Iris pigment epithelial cell (primary cell): ENCODE measurements at places on chromosomes 5 and 9.

- DNase-seq, result no peak
Observed at GRCh38 chr5:3216386-3216785, 379.2 kb upstream of the IRX1 start.

DNA sequence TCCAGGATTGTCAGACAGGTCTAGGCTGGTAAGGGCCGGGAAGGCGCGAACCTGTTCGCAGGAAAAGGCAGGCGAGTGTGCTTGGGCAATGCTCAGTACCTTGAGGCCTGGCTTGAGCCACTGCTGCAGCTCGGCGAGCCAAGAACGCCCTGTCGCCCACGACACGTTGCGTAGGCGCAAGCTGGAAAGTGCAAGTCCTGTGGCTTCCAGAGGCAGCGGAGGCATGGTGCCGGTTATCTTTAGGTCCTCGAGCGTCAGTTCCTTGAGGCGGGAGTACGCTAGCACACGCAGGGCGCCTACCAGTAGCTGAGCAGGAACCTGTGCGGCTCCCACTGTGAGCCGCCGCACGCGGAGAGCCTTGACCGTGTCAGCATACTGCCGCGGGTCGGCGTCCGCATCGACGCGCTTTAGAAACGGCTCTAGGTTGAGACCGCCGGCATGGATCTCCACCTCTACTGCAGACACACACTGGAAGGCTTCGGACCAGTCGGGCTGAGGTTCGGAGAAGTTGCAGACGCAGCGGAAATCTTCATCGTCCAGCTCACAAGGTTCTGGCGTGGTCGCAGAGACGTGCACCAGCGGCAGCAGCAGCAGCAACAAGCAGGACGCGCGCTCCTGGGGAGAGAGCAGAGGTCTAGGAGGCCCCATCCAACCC lies 482 bp downstream of the CD14 start:
- DNase-seq, result peak; percentile 59

DNA sequence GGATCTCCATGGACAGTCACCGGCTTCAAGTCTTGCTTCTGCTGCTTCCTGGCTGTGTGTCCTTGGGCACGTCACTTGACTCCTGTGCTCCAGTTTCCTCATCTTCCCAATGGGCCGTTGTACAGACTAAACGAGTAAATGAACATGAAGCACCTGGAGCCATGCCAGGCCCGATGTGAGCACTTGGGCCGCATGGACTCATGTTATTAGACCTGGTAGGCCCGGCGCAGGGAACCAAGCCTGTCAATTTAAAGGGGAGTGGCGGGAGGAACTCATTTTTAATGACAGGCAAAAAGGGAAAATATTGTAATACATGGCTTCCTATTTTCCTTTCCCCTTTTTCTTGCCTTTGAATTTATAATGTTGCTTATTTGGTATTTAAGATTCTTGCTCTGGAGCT lies 47.5 kb downstream of the TENT4A start:
- DNase-seq, result no peak

GRCh38 chr9:19372567-19372966 lies 7.5 kb downstream of the RPS6 start:
- DNase-seq, result no peak

GRCh38 chr9:120875195-120875565 lies 1.8 kb downstream of the PHF19 start:
- DNase-seq, result no peak

- DNase-seq, result no peak
Observed at GRCh38 chr5:2369178-2369577, 382.3 kb downstream of the IRX2 start.

GRCh38 chr9:88106492-88106891 lies 31.8 kb downstream of the SPATA31C2 start:
- peak; percentile 40 for DNase-seq

GRCh38 chr5:62305358-62305714 lies 670 bp upstream of the KIF2A start:
- DNase-seq, result no peak

GRCh38 chr5:111855356-111855755 lies 98.4 kb upstream of the NREP start:
- no peak for DNase-seq

DNA sequence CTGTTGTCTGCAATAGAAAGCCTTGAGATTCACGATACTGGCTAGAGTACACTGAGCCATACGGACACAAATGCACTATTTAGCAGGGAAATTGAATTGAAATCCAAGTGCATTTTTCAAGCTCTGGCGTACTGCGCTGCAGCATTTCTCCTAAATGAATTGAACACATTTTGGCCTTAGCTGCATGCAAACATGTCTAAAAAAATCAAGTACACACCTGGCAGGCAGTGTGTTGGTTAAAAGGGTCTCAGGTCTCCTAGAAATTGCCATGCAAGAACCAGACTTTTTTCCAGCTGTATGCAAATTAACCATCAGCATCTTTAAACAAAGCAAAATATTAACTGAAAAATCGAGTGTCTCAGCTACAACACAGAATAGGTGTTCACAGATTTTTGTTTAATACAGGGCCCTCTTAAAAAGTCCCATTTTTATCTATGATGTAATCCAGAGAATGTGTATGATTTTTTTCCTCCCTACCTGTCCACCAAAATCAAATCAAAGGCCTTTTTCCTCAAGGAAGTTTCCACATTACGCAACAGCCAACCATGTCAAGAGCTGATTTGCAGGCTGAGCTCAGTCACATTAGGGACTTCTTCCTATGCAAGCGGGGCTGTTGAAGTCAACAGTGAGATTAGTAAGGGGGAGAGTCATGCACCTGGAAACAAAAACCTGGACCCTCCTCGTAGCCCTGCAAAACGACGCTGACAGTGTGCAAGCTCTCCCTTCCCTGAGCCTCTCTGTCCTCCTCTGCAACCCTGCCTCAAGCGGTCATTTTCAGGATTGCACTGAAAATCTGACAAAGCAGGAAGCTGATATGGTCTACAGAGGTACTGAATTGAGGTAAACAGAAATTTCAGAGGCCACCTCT lies 14.1 kb upstream of the SFXN1 start:
- DNase-seq, result peak; percentile 58

GRCh38 chr9:34114436-34114835 lies 12.1 kb downstream of the DCAF12 start:
- no peak for DNase-seq

DNA sequence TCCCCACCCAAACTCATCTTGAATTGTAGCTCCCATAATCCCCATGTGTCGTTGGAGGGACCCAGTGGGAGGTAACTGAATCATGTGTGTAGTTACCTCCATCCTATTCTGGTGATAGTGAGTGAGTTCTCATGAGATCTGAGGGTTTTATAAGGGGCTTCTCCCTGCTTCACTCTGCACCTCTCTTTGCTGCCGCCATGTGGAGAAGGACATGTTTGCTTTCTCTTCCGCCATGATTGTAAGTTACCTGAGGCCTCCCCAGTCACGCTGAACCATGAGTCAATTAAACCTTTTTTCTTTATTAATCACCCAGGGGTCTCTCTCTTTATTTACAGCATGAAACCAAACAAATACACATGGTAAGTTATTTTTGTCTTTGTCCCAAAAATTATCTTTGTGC lies 726.1 kb downstream of the CDH18 start:
- DNase-seq, result no peak

GRCh38 chr5:175590471-175590881 lies 67.4 kb upstream of the HRH2 start:
- peak; percentile 22 for DNase-seq

DNA sequence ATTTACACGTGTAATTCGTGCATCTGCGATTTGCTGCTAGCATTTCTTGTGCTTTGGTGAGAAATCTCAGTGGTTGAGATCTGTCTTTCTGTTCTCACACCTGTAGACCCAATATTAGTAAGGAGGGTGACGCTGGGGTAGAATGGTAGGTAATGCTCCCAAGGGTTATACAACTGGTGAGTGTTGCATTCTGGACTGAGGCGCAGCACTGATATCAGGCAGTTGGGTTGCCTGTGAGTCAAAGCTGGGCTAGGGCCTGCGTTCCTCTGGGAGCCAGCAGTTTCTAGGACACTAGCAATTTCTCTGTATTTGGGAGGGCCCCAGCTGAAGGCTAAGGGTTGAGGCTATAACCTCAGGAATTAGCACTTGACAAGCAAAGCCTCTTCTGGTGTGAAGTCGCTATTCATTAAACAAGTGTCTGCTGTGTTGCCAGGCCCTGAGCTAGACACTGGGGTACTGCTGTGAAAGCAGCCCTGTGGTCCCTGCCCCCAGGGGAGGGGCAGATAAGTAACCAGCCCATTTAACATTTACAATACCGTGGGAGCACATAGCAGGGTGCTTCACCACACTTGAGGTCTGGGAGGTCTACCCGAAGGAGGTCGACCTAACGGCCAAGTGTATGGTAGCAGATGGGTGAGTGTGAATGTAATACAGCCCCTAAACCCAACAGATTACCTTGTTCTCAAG lies 28.7 kb downstream of the LARP1 start:
- peak; percentile 38 for DNase-seq

DNA sequence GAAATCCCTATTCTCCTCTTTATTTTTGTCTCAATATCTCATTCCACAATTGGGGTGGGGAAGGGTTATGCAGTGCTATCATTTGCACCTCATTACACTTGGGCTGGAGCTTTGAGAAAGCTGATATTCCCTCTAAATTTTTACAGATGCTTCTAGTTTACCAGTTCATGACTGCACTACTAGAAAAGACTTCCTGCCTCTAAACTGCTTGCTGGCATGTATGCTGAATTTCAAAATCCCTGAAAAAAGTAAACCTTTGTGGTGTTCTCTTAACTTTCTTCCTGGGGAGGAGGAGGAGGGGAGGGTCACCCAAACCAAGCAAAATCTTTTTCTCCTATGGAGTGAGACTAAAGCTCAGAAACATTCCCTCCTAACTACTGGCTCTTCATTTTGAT lies 45.1 kb downstream of the BNC2 start:
- peak; percentile 68 for DNase-seq

DNA sequence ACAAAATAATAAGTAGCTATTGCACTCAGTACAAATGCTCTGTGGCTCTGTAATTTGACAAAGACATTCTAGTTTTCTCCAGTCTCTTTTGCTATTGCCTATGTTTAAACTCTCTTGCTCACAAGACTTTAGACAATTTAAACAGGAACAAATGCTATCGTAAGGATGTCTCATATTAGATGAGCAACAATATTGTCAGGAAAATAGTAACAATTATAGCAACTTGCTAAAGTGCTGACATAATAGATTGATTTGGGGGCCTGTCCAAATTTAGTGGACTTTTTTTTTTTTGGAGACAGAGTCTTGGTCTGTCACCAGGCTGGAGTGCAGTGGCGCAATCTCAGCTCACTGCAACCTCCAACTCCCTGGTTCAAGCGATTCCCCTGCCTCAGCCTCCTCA lies 11.8 kb downstream of the KIF2A start:
- DNase-seq, result no peak

GRCh38 chr9:112925058-112925641 lies 34.5 kb upstream of the SLC46A2 start:
- DNase-seq, result peak; percentile 30

- no peak for DNase-seq
Observed at GRCh38 chr5:16140417-16140816, 39.2 kb downstream of the MARCHF11 start.

- DNase-seq, result no peak
Observed at GRCh38 chr5:72644296-72644695, 137.1 kb upstream of the ZNF366 start.

DNA sequence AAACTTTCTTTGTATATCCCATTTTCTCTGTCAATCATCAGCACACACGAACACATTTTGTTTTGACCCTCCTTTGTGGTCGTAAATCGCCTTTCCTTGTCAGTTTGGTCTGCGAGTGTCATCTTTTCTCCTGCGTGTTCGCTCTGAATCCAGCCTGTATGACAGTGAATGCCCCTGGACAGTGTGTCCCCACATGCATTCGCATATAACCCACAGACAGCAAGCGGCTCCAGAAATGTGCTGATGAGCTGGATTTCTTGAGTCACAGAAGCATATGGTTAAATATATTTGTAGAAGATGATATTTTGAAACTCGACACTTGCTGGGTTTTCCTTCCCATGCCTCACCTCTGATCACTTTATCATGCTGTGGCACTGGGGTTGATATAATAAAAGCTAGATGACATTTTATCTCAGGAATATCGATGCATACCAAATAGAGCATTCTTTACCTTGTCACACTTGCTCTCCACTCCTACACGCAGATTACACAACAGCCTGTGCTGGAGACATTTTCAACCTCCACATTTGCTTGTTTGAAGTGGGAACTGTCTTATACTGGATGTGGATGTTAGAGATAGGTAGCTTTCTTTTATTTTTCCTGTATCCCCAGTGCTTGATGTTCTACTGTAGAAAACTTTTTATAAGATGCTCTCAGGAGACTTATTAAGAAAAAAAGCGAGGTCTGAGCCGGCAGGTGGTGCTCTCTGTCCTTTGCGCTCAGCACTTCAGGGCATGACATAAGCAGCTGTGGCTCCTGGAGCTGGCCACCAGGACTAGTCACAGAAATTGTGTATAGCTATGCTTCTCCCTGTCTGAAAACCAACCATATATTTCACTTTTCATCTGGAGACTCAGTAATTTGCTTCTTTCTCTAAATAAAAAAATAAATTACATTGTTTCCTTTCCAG lies 215.1 kb downstream of the SH3GL2 start:
- DNase-seq, result peak; percentile 4

DNA sequence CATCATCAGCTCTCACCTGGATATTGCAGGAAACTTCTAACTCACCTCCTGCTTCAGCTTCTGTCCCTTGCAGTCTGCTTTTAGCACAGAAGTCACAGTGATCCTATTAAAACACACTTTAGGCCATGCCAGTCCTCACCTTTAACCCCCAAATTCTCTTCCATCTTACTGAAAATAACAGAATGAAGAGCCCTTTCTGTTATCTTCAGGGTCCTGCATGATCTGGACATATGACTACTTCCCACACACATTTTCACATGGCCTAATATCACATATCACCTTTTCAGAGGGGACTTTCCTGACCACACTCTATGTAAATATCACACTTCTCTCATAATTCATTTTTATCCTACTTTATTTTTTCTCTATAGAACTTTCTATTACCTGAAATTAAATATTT lies 550.6 kb upstream of the CLINT1 start:
- DNase-seq, result no peak

GRCh38 chr9:6567140-6567591 lies 78.4 kb downstream of the GLDC start:
- DNase-seq, result peak; percentile 97

DNA sequence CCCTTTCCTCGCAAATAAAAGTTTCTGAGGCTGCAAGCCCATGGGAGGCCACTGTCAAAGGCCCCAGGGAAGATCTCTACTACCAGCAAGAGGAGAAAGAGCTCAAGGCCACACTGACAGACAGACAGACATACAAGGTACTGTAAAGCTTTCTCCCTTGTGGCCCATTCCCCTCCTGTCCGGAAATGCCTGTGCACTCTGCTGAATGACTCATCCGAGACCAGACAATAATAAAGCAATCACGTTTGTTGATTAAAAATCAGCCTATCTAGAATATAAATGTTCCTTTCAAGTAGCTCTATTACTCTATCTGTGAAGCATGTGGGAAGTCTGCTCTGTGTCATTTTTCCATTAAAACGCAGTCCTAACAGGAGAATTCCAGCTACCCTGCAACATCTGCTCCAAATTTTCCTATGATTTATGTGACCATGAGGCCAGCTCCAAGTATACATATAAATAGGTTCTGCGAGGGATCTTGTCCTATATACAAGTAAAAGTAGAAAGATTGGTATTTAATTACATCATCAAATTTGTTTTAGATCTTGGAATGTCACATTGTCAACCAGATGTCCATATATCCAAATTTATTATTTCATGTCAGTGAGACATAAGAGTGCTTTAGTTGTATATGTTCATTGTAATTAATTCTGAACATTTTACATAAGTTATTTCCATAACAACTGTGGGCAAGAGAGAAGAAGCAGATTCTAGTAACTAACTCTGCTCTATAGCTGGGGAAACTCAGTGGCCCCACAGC lies 34.7 kb upstream of the TGFBI start:
- DNase-seq, result peak; percentile 94
